A673 (cell line): ENCODE measurements at places on chromosomes 7 and 10.

DNA sequence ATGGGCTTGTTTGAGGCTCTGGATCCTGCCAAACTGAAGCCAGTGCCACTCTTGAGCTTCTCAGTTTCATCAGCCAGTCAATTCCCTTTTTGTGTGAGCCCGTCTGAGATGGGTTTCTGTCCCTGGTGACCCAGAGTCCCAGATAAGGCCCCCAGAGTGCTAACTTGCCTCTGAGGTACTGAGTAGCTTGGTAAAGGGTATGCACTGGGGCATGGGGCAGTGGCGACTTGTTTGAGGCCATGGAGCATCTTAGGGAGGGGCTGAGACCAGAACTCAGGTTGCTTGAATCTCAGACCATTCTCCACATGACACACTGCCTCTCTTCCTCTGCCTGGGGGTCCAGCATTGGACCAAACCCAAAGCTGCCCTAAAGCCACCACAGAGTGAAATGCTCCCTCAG is 35.2 kb upstream of the NANOS1 start:
- DNase-seq, result no peak

GRCh38 chr7:157431173-157431950 is 94.6 kb downstream of the DNAJB6 start:
- no peak for DNase-seq

DNA sequence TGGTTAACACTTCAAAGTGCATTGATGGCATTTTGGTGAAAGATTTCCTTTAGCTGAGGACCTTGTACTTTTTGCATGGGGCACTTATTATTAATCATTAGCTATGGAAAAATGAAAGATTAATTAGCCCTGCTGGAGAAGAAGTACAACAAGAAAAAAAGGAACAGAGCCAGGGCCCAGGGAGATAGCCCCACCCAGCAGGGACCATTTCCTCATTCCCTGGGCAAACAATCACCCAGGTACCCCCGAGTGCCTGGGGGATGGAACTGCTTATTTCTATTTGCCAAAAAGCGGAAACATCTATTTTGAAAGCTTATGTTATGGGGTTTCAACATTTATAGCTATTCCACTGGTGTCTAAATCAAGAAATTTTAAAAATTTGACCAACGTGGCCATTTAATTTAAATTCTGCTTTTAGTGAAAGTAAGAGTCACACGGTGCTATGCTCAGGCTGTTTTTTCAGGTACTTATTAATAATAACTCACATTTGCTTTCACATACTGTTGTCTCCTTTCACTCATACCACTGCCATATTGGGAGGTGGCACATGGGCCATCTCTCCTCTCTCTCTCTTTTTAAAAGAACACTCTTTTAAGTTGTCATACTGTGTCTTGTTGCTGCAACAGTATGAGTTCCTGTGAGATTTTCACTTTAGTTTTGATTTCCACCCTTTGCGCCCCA is 143.6 kb upstream of the KIF5B start:
- DNase-seq, result no peak

DNA sequence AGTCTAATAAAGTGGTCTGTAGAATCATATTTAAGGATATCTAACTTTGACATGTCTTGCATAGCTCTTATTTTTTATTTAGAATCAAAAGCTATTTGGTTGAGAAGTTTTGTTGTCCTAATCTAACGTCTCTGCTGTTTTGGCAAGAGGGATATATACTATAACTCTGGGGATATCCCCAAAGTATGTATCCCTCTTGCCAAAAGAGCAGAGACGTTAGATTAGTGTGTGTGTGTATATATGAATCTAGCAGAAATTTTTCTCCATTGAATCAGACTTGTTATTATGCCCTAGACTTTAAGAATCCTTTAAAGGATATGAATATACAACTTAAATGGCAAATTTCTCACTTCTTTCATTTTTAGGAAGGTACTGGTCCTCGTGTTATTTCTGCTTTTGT is 9.6 kb downstream of the SMC3 start:
- DNase-seq, result no peak

GRCh38 chr10:71767420-71768035 is 5.8 kb downstream of the VSIR start:
- DNase-seq, result no peak

DNA sequence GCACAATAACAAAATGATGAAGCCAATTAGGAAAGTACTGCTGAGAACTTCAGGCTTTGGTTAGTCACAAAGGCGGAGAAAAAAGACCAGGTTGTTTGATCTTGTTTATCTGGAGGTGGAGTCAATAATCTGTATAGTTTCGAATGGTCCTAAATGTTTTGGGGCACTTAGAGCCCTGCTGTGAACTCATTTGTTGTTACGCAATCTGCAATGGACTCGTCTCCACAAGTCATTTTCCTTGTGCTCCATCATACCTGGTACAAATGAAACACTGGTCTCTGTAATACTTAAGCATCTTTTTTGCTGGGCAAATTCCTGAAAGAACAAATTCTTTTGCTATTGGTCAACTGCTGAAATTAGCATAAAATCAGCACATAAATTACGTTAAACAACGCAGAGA is 430.5 kb downstream of the GATA3 start:
- DNase-seq, result no peak

- DNase-seq, result no peak
These were observed 152.7 kb upstream of the AUTS2 start for GRCh38 chr7:69445541-69445940.

GRCh38 chr7:25025218-25025671 is 45.3 kb upstream of the OSBPL3 start:
- DNase-seq, result no peak

DNA sequence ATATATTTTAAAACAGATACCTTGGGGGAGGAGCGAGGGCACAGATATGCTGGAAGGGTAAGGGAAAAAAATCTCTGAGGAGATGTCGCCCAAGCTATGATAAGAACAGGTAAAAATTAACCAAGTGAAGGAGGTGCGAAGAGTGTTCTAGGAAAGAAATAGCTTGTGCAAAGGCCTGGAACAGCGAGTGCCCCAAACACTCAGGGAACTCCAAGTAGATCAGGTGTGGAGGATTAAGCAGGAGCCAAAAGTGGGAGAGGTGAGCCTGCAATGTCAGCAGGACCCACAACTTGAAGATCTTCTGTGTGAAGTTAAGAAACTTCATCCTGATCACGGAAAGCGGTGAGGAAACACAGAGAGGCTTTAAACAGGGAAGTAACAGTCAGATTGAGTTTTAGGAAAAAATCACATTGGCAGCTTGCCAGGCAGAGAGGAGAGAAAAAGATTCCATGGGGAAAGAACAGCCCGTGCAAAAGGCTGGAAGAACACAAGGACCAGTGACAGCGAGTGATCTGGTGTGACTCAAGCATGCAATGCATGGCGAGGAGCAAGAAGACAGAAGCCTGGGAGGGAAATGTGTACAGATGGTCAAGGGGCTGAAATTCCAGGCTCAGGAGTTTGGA is 30.7 kb downstream of the FGF8 start:
- DNase-seq, result no peak

- DNase-seq, result no peak
These were observed 51.4 kb downstream of the CAMK2B start for GRCh38 chr7:44273681-44274622.

GRCh38 chr7:11437994-11438393 is 394.0 kb downstream of the THSD7A start:
- peak; percentile 29 for DNase-seq

DNA sequence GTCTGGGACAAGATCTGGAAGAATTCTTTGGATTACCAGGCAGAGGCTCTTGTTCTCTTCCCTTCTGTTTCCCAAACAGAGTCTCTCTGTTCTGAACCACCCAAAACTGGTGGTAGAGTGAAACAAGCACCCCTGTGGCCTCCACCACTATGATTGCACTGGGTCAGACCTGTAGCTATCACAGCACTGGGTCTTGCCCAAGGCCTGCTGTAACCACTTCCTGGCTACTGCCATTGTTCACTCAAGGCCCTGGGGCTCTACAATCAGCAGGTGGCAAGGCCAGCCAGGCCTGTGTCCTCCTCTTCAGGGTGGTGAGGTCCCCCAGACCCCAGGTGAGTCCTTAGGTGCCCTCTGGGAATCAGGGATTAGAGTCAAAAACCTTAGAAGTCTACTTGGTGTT is 4.1 kb upstream of the LRRC17 start:
- DNase-seq, result no peak

DNA sequence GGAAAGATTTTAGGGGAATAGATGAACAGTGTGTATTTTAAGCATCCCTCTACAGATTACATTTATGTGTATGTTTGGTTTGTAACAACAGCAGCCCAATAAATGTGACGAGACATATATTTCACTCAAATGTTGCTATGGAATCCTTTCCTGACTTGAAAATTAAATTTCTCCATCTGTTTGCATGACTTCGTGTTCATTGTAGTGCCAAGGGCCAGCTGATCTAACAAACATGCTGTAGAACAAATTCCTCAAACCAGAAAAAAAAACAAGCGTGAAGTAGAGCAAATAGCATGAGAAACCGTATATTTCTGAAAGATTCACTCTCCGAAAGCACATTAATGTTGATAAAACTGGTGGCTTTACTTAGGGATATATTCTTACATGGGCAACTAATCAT is 87.8 kb downstream of the NRCAM start:
- DNase-seq, result no peak

GRCh38 chr10:86900955-86901354 is 56.5 kb downstream of the MMRN2 start:
- no peak for DNase-seq

- DNase-seq, result no peak
These were observed 5.7 kb downstream of the PDK4 start for GRCh38 chr7:95590387-95591248.

DNA sequence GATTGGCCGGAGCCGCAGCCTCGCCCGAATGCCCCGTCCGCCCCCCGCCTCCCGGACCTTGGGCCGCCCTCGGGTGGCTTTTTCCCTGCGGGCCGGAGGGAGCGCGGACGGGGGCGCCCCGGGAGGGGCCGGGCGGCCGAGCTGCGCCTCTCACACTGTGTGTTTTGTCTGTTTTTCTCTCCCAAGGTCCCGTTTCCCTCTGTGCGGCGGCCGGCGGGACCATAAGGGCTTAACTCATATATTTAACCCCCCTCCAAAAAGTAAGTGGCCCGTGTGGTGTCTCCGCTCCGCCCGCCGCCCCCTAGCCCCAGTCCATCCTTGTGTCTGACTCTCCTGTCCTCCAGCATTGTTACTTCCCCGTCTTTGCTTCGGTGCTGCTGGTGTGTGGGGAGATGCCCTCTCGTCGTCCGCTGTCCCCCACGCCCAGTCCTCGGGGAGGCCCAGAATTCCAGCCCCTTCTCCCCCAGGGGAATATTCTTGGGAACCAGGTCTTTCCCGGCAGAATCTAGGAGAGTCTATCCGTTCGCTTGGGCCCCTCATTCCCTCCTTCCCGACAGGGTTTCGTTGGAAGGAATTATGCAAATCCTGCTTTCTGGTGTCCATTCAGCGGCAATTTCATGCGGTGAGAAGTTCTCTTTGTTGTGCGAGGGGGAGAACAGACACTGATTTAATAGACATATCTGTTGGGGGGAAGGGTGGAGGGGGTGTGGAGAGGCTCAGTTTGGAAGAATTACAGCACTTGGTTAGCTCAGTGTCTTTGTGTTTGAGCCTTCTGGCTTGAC is 1.3 kb downstream of the LCOR start:
- DNase-seq, result peak; percentile 71

- no peak for DNase-seq
These were observed 17.4 kb downstream of the C7orf57 start for GRCh38 chr7:48052748-48053147.

GRCh38 chr10:36779238-36779846 is 346.1 kb upstream of the ANKRD30A start:
- DNase-seq, result peak; percentile 87

DNA sequence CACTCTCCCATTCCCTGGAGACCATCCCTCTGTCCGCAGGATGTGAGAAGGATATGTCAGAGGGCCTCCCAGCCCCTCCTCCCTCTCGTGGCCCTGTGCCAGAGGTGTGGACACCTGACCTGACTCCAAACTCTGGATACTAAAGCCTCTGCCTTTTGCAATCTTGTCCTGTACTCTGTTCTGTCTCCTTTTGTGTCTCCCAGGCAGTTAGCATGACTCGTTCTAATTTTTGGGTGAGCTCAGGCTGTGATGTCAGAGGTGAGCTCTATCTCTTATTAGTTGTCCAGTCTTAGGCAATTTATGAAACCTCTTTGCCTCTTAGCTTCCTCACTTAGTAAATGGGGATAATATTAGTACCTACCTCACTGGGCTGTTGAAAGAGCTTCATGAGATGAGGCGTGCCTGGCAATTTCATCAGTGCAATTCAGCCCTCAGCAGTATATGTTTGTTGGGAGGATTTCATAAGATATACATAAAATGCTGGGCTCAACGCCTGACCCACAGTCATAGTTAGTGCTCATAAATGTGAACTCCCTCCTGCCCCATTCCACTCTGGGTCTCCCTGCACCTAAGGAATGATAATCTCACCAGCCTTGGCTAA is 10.9 kb downstream of the MARVELD1 start:
- DNase-seq, result no peak

- no peak for DNase-seq
These were observed 238.7 kb downstream of the PLXNA4 start for GRCh38 chr7:132337450-132338080.

DNA sequence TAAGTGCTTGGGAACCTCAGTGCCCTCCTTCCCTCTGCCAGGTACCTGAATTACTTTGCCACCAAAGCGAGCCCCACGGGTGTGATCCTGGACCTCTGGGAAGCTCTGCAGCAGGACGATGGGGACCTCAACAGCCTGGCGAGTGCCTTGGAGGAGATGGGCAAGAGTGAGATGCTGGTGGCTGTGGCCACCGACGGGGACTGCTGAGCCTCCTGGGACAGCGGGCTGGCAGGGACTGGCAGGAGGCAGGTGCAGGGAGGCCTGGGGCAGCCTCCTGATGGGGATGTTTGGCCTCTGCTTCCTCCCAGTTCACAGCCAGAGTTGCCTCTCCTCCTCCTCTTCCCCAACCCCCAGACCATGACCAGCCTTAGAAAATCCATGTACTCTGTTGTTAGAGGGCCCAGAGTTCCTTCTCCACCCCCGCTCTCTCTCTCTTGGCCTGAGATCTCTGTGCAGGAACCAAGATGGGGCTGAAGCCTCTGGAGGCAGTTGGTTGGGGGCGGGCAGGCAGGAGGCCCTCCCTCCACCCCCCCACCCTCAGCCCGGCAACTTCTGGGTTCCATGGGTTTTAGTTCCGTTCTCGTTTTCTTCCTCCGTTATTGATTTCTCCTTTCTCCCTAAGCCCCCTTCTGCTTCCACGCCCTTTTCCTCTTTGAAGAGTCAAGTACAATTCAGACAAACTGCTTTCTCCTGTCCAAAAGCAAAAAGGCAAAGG is 19.8 kb upstream of the SLC29A3 start:
- no peak for DNase-seq

GRCh38 chr7:125423458-125424155 is 494.0 kb upstream of the POT1 start:
- DNase-seq, result peak; percentile 12

DNA sequence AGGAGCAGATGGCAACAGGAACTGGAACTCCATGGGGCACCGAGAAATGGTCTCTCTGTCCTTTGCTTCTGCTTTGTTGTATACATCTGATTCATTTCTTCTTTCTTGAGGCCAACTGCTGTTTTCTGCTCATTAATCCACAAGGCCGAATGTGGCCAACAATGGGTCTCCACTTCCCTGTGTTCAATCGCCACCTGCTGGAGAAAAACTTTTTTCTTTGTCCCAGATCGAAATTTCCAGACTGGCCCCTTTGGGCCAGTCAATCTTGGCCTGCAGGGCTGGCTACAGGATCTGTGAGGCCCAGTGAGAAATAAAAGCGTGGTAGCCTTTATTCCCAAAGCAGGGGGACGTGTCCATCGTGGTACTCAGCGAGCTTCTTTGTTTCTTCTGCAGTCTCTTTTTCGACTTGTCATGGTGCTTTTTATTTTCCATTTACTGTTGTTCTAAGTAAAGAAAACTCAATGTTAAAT is 58.8 kb downstream of the PARP12 start:
- DNase-seq, result peak; percentile 65
